ENCODE measurements at places on chromosomes 4 and X. TPM values are rescaled to one million over a fixed set of nuclear protein-coding genes. Genes with fewer than 3 reads are reported as not detected.

DNA sequence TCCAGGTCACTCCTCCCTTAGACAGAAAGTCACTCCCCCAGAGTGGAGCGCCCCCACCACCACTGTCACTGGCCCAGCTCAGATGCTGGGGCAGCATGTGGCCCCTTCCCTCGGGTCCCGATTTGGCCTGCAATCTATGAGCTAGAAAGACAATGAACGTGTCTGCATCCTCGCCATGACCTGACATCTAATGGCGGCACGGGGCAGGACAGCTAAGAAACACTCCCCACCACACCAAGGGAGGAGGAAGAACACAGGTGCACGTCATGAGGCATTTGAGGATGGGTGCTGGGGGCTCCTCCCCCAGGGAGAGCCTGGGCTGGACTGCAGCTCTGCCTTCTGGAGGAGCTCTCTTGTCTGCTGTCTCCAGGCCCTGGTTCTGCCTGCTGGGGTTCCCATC lies 8.7 kb downstream of the RNF212 start:
- DNase-seq: no peak

The XAGE1A gene
- not detected for total RNA-seq

The MAGEC2 gene
- not detected for total RNA-seq

The ADAMTS3 gene
- 2.1 TPM for total RNA-seq

DNA sequence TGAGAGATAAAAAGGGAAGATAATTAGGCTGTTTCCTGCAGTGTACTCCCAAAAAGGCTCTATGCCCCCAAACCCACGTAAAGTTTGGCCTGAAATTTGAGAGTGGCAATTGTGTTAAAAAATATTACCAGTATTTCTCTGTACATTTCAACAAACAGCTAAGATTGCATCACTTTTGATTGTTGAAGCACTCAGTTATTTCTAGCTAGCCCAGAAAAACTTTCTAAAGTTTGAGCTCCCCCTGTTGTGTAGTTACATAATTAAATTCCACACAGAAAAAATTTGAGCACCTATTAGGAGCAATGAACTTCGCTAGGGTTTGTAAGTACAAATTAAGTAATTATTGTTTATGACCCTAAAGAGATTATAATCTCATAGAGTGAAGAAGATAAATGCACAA lies 109.4 kb downstream of the DLG3 start:
- no peak for DNase-seq

GRCh38 chr4:100576570-100576969 lies 58.7 kb upstream of the EMCN start:
- DNase-seq: no peak

- no peak for DNase-seq
Measured at GRCh38 chr4:43853565-43854264, 594.9 kb downstream of the KCTD8 start.

DNA sequence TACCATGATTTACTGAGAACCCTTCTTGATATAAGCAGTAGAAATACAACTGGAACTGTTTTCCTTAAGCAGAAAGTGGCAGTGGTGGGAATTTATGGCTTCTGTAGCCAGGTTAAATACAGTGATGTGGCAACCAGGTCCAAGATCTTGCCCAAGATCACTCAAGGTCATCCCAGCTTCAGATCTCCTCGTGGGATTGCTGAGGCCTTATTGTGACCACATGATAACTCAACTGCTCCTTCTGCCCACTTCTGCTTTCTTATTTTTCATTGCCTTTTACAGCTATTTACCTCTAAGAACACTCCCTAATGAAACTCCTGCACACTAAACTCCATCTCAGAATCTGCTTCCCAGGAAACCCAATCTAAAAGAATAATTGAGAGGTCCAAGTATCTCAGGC lies 12.4 kb upstream of the CYBB start:
- no peak for DNase-seq

DNA sequence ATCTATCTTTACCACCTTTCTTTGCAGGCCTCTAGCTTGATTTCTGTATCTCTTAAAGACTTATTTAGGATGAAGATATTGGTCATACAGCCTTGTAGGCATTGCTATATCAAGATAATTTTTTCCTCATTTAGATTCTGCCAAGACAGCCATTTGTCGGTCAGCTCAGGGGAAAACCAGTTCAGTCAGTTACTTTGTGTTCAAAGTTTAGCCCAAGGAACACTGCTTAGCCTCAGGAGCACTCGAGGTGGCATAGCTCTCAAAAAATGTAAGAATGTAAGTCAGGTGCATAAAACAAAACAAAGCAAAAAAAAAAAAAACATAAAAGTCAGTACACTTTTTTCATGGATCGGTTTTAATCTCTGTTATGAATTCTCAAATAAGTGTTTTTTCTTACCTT lies 43.4 kb downstream of the NRK start:
- no peak for DNase-seq

DNA sequence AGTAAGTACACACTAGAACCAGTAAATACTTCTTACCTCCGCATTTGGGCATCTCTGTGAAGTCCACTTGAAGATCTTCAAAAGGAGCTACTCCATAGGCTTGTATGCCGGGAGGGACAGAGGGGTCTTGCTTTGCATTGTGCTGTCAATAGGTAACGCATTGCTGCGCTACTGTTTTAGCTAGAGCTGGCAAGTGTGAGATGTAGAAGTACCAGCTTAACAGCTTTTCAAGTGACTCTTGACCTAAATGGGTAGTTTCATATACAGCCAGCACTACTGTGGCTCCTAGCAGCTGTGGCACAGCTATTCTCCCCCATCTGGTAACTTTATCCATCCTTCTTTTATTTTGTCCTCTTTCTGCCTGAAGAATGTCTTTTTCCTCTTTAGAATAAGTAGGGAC lies 205.3 kb upstream of the KLF8 start:
- no peak for DNase-seq

DNA sequence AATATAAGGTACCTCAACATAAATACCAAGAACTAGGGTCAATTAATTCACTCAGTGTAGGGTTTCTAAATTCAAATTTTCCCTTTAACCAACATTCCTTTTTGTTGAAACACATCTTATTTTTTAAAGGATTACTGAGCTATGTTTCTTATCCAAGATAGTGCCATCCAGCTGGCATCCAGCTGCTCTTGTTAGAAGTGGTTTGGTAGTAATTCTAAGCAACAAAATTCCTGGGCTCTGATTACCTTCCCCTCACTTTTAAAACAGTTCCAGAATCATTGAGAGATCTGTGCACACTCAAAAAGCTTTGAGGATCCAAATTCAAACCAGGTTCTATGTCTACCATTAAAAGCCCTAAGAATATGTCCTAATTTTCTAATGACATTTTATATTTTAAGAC lies 583.7 kb downstream of the TRIML1 start:
- DNase-seq: no peak

The BTC gene
- 1.3 TPM for total RNA-seq

The CXCL5 gene
- total RNA-seq: 0.58 TPM

The ARSJ gene
- 2.4 TPM for total RNA-seq

- DNase-seq: no peak
Measured at GRCh38 chr4:183441276-183441675, 3.2 kb upstream of the CDKN2AIP start.

The CNKSR2 gene
- 0.80 TPM for total RNA-seq

The TIGD4 gene
- not detected for total RNA-seq

DNA sequence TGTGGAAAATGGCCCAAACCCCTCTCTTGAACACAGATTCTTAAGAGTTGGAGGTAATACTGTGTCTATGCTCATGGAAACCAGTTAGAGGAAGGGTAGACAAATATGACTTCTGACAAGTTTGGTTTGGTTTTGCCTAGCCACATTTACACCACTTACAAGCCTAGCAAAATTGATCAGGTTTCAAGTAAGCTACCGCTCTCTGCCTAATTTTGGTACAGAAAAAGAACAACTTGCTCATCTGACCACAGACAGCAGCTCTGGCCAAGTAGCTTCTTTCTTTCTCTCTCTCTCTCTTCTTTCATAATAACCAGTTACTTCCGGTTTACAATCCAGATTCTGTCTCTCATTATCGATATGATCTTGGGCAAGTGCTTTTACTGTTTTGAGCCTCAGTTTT lies 260.0 kb downstream of the GLUD2 start:
- no peak for DNase-seq

DNA sequence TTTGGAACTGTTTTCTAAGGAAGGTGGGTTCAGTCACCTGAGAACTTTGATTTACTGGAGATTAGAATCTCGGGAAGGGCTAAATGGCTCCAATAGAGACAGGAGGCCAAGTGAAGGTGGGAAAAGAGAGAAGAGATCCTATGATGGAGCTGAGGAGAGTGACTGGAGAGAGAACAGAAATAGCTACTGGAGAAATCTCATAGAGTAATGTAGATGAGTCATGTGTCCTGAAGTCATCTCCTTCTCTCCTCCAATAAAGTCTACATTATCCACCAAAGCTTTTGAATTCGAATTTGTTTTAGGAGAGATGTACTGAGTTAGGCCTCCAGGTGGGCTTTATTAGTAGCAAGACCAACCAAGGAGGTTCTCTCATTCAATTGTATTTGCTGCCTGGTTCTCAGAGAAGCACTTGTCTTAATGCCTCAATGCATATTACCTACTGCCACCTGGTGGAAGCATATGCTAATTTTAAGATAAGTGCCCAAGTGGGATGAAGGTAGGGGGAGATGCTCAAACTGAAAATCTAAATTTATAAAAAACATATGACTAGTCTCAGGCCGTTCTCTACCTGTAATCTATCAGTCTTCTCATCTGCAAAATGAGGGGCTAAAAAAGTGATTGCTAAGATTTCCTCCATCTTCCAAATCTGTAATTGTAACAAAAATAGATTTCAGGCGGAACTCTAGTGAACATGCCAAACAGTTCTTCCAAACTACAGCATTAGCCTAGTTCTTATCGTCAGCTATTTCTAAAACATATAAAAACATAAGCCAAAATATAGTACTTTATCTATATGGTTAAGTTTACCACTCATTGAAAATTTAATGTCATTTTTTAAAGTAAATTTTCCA lies 24.4 kb downstream of the TXK start:
- DNase-seq: no peak

DNA sequence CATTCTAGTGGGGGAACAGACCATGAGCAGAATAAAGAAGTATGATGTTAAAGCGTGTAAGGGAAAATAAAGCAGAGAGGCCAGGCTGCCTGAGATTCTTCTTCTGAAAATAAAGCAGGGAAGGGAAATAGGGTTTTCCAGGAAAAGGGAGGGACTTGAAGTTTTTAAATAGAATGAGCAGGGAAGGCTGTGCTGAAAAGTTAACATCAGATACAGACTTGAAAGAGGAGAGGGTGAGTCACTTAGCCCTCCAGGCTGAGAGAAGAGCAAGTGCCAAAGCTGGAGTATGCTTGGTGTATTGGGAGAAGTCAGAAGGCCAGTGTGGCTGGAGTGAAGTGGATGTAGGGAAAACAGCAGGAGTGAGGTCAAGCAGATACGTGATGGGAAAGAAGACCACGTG lies 10.0 kb upstream of the PLK4 start:
- no peak for DNase-seq

- no peak for DNase-seq
Measured at GRCh38 chr4:117412661-117413060, 327.3 kb upstream of the TRAM1L1 start.

GRCh38 chr4:80434238-80434637 lies 98.7 kb downstream of the CFAP299 start:
- no peak for DNase-seq

DNA sequence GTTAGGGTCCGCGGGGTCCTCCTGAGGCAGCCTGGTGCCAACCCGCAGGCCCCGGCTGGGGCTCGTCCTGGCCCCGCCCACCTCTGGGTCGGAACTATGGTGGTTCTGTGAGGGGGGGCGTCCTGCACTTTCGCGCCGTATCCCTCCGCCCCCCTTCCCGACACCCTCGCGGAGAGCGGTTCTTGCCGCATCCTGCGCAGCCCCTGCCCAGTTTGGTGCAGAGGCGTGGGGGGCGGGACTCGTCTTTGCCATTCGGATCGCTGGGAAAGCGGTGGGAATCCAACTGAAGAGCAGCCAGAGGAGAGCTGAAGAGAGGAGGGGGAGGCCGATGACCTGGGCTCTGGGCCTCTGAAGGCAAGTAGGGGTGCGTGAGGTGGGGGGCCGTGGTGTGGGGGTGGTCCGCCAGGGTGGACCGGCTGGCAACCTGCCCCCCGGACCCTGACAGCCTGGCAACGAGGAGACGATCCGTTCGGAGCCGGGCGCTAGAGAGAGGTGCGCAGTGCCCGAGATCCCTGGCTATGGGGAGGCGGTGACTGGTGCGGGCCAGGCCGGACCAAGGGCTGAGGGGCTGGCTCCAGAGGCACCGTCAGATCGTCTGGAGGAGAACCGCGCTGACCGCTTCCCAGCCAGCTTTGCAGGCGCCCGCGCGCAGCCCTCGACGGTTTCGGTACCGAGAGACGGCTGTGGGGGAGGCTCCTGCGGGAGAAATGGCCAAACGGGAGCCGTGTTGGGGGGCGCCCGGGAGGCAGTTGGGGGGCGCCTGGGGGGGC lies at the start of gene GPRASP1:
Gene GPRASP1 (plus strand): TSS at position 242 of the 770 bp plus-strand sequence. CDS start 2,431 bp downstream, outside the sequence.
- DNase-seq: no peak

- DNase-seq: no peak
Measured at GRCh38 chrX:2751291-2751690, 549 bp upstream of the XG start.

GRCh38 chr4:101114936-101115372 lies 232.4 kb downstream of the PPP3CA start:
- DNase-seq: no peak

DNA sequence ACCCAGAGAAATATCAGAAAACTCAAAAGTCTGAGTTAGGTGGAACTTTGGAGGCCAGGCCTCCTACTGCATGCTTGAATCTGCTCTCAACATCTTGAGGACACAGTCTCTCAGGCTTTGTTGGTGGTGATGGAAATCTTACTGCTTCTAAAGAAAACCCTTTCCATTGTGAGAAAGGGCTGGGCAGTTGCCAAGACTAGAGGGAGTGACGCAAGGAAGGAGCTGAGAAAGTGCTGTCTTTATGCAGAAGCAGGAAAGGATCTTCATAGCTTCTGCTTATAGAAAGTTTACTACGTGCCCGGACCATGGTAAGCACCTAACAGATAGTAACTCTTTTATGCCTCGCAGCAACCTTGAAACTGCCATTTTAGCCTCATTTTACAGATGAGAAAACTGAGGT lies 2.4 kb upstream of the CRMP1 start:
- no peak for DNase-seq

- no peak for DNase-seq
Measured at GRCh38 chrX:116272861-116273260, 102.3 kb downstream of the AGTR2 start.

- no peak for DNase-seq
Measured at GRCh38 chr4:108651014-108651791, 804 bp downstream of the OSTC start.

DNA sequence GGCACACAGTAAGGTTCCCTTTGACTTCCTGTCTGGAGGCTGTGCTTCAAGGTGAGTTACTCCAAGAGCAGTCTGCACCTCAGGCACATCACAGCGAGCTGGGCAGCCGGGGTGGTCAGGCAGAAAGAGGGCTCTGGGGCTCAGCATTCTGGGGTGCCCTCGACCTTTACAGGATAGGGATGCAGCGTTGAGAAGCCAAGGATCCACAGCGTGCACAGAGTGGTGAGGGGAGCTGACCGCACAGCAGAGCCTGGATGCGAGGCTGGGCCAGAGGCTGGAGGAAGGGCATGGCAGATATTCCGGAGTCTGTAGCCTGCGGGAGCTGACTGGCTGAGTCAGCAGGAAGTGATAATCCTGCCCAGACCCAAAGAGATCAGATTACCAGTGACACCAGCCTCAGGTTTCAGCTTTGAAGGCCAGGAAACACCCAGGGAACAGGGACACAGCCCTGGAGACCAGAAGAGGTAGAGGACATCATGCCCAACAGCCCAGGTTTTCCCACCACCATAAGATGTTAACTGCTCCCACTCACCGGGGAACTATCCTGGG lies 38.4 kb upstream of the PDLIM3 start:
- DNase-seq: no peak

Measured in mesenteric fat pad (tissue), 1 donor.